H9 (cell line): ENCODE measurements at places on chromosomes 3 and 15.

DNA sequence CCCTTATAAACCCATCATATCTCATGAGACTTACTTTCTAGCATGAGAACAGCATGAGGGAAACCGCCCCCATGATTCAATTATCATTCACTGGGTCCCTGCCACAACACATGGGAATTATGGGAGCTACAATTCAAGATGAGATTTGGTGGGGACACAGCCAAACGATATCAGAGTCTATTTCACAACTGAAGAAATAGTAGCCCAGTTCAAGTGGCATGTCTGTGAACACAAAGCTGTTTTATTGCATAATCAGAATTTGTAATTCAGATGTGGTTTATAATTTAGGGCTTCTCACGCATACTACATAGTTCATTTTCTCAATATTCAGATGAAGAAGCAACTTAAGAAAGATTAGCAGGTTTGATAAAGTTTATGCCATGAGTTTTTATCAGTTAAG lies 1188.0 kb upstream of the ALCAM start:
- H3K27ac ChIP-seq = no peak overlapping the region
- peaks cover 2% of the 10 kb centered on the region; the same call in 1 of the 2 replicates for H3K4me1 ChIP-seq
- DNase-seq = no peak
- 0 out of 3 replicates have a peak, but pooled peaks cover 1% of the 10 kb centered on the region for H3K36me3 ChIP-seq

DNA sequence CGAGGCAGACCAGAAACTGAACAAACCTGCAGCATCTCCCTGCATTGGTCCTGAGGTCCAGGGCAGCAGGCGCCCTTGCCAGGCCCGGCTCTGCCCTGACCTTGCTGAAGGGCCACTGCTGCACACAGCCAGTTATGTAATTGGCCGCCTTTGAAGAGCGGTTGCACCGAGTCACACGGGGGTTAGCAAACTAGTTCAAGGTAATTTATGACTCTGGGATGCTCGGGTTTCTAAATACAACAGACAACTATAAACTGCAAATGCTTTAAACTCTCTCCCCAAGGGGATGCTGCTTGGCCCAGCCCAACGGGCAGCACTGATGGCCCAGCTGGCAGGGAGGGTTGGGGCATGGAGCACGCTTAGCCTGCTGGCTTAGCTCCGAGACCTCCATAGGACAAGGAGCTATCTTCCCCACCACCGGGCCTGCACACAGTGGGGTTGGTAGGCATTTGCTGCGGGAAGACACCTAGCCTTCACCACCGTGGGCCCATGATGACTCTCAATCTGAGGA lies 60.3 kb upstream of the IQSEC1 start:
- H3K27me3 ChIP-seq = no peaks in the 10 kb centered on the region
- H3K27ac ChIP-seq = no peak overlapping the region
- H3K4me3 ChIP-seq = no peak overlapping the region
- peak; percentile 25 for DNase-seq
- H3K4me1 ChIP-seq = no peaks in the 10 kb centered on the region

- H3K27ac ChIP-seq = no peak overlapping the region
- peak; percentile 26 for DNase-seq
- no peaks in the 10 kb centered on the region for H3K36me3 ChIP-seq
- no peak overlapping the region for H3K4me3 ChIP-seq
These were observed 27.1 kb downstream of the CCDC13 start for GRCh38 chr3:42745776-42746454.

- H3K4me3 ChIP-seq = no peak overlapping the region
- no peaks in the 10 kb centered on the region for H3K36me3 ChIP-seq
- H3K4me1 ChIP-seq = peaks cover 2% of the 10 kb centered on the region; the same call in 1 of the 2 replicates
- H3K27ac ChIP-seq = no peak overlapping the region
These were observed 314.1 kb upstream of the TGFBR2 start for GRCh38 chr3:30292192-30292893.

DNA sequence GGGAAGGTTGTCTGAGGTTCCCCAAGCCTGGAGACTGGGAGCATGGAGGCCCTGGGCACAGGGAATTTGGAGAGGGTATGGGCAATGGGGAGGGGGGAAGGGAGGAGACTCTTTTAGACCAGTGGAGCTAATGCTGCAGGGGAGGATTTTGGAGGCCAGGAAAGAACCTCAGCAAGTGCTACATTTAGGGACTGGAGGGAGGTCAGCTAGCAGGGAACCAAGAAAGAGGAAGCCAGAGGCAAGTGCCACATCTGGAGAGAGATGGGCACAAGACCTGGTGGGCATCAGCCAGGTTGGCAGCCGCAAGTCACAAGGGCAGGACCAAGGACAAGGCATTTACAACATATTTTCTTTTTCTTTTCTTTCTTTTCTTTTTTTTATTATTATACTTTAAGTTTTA lies 20.7 kb downstream of the PLEKHO2 start:
- no peak overlapping the region for H3K27ac ChIP-seq
- DNase-seq = no peak
- peaks cover 38% of the 10 kb centered on the region for H3K36me3 ChIP-seq
- H3K27me3 ChIP-seq = no peaks in the 10 kb centered on the region
- peaks cover 9% of the 10 kb centered on the region; the same call in 1 of the 2 replicates for H3K4me1 ChIP-seq

GRCh38 chr3:168939651-168940238 lies 723.8 kb downstream of the MECOM start:
- no peak overlapping the region for H3K4me3 ChIP-seq
- H3K4me1 ChIP-seq = no peaks in the 10 kb centered on the region; the same call in 1 of the 2 replicates
- H3K36me3 ChIP-seq = no peaks in the 10 kb centered on the region
- H3K27me3 ChIP-seq = no peaks in the 10 kb centered on the region
